ENCODE measurements at places on chromosomes 7 and 10.

DNA sequence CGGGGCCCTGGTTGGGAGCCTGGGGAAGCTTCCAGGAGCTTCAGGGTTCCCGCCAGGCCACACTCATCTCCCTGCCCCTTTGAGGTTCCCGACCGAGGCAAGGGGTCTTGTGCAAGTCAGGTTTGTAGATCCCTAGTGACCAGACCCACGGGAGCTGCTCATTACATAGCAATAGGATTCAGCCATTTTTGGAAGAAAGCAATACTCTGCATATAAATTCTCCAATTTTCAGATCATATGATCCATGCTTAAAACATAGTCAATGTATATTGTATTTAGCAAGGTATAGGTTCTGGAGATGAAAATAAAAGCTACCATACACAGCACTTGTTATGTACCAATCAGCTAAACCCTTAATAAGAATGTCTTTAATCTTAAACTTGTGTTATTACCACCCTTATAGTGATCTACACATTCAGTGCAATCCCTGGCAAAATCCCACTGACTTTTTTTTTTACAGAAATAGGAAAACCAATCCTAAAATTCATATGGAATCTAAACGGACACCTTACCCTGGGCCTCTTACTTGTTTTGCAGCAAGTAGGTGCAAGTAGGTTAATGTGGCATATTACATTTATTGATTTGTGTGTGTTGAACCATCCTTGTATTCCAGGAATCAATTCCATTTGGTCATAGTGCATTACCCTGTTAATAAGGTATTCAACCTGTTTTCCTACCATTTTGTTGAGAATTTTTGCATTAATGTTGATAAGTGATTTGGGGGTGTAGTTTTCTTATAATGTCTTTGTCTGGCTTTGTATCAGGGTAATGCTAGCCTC lies 13.8 kb upstream of the FKBP9 start:
- DNase-seq = no peak

DNA sequence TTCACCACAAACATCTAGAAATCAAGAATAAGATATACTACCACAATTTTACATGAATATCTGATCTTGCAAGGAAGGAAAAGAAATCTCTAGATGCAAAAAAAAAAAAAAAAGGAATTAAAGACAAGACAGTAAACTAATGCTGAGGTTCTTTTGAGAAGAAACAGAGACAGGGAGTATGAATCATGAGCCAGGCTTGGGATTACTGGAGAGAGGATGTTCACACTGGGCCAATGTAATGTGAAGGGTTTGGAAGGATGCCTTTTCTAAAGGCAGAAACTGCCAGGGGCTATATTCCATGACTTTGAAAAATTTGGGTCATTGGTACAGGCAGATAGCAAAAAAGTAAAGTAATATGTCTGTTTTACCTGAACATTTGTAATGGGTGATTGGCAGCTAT lies 573.0 kb upstream of the IGFBP3 start:
- DNase-seq = no peak

DNA sequence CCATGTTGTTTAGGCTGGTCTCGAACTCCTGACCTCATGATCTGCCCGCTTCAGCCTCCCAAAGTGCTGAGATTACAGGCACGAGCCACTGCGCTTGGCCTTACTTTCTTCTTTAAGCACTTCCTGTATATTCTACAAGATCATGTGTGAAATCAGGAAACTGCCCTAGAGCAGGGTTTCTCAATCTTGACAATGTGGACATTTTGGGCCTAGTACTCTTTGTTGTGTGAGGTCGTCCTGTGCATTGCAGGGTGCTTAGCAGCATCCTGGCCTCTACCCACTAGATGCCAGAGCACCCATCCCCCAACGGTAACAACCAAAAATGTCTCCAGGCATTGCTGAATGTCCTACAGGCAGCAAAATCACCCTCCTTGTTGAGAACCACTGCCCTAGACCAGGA lies 24.7 kb downstream of the RRP12 start:
- no peak for DNase-seq

GRCh38 chr10:119723624-119724023 lies 2.2 kb upstream of the INPP5F start:
- no peak for DNase-seq

- no peak for DNase-seq
These were observed 119.1 kb downstream of the NKX6-2 start for GRCh38 chr10:132666705-132667341.

- DNase-seq = no peak
These were observed 20.9 kb downstream of the RGS10 start for GRCh38 chr10:119521443-119522204.

- peak; percentile 74 for DNase-seq
These were observed at the start of gene BAG3 for GRCh38 chr10:119650692-119651513. BAG3 (plus strand) TSS chr10:119651380; CDS start chr10:119651676, 296 bp downstream.

DNA sequence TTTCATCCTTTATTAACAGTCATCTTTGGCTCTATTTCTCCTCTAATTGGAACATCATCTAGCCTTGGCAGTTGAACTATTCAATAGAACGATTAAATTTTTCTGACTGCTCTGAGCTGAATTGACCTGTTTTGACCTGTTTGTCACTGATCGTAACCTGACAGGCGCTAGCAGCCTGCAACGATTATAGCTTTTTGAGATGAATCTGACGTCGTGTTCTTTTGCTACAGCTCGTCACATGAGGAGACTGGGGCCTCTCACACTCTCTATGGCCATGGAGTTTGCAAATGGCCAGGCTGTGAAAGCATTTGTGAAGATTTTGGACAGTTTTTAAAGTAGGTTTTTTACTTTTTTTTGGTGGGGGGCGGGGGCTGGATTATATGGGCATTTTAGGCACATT lies 229.8 kb downstream of the FOXP2 start:
- DNase-seq = no peak

DNA sequence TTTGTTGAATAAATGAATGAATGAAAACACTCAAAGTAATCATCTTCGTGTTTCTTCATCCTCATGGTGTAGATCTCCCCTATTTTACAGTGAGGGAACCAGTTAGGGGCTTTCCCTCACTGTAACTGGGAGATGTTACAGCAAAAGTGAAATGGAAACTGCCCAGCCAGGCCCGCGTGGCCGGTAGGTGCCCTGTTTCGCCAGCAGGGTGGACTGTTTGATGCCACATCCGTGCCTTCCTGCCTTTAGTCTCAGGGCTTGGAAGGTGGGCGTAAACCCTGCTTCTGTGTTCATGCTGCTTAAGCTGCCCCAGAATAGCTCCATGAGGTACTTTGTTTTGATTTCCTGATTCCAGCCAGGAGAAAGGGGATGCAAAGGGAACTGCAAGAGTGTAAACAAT lies 268.8 kb downstream of the PLXNA4 start:
- DNase-seq = no peak

DNA sequence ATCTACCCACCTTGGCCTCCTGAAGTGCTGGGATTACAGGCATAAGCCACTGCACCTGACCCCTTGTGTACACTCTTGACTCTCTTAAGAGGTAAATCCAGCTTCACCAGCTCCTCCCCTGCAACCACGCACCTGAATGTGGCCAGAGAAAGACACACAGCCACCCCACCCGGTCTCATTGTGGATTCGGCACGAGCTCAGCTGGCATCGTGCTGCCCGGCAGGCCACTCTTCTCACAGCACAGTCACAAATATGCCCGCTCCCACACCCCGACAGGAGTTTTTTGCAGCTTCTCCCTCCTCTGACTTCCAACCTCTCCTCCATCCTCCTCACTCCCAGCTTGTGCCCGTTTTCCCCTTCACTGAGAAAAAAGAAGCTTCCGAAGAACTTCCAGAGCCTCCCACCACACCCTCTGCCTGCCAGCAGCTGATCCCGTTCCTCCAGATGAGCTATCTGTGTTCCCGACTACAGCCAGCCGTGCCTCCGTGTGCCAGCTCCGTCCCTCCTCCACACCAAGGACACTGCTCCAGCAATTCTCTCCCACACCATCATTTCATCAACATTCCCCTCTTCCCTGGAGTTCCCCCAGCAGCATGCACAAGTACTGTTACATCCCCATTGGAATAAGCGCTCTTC lies 8.0 kb upstream of the SMARCD3 start:
- DNase-seq = no peak

GRCh38 chr10:13925971-13926780 lies 339.4 kb downstream of the PRPF18 start:
- no peak for DNase-seq

DNA sequence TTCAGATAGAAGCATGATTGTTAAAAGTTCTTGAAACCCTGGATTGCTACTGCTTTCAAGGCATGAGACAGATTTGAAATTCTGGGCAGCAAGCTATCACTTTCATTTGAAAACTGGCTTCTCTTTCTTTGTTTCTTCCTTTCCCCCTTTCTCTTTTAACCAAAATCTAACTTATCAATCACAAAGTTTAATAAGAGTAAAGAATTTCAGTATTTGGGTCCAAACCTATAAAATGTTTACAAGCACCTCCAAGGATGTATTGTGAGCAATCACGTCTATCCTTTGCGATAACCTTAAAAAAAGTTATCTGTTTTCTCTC lies 21.6 kb upstream of the RPA3 start:
- DNase-seq = no peak

DNA sequence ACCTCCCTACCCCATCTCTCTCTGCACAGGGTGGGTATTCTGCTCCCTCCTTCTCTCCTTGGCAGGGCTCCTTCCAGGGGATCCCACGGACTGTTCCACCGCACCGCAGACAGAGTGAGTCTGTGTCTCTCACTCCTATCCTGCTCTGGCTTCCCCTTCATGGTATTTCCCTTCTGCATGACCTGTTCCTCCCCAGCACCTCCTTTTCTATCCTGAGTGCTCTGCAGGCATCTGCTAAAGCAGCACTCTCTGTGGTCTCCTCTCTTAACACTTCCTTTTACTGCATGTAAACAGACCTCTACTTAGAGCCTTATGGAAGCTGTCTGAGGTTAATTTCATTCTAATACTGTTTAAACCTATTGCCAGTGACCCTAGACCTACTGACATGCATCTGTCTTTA lies 171.5 kb downstream of the CCSER2 start:
- no peak for DNase-seq

DNA sequence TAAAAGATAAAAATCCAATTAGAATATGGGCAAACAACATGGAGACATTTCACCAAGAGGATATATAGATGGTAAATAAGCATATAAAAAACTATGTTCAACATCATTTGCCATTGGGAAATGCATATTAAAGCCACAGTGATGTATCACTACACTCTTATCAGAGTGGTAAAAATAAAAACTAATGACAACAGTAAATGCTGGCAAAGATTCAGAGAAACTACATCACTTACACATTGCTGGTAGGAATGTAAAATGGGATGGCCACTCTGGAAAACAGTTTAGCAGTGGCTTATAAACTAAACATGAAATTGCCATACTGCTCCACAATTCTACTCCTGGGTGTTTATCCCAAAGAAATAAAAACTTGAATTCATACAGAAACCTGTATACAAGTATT lies 59.2 kb downstream of the CROT start:
- no peak for DNase-seq

GRCh38 chr10:125147971-125148439 lies 12.4 kb downstream of the CTBP2 start:
- DNase-seq = no peak

GRCh38 chr10:114576716-114577115 lies 81.4 kb downstream of the ABLIM1 start:
- DNase-seq = no peak

- no peak for DNase-seq
These were observed 33.3 kb downstream of the AFAP1L2 start for GRCh38 chr10:114370966-114371365.

DNA sequence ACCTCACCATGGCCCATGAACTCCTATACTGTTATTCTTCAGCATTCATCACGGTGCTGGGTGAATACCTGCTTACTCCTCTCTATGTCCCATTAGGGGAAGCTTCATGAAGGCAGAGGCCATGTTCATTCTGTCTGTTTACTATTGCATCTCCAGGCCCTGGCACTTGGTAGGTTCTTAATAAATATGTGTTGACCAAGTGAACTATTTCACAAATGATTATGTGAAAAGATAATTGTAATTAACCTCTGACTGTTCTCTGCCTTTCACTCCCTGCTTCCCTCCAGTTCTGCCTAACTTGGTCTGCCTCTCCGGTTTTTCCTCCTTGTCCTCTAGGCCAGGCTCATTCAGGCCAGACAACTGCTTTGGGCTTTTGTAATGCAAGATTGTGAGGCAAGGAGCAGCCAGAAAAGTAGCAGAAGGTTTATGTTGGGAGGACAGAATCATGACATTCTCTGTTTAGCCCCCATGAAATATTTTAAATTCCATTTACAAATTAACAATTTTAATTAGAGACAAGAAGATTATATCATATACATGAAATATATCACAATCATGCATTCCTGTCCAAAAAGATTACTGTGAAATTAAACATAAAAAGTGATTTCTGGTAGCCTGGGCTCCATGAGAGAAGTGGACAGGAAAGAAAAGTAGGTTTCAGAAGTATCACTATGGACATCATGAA lies 42.1 kb upstream of the PLXNA4 start:
- no peak for DNase-seq

- DNase-seq = no peak
These were observed 54.3 kb upstream of the IGFBP3 start for GRCh38 chr7:45975367-45975766.

DNA sequence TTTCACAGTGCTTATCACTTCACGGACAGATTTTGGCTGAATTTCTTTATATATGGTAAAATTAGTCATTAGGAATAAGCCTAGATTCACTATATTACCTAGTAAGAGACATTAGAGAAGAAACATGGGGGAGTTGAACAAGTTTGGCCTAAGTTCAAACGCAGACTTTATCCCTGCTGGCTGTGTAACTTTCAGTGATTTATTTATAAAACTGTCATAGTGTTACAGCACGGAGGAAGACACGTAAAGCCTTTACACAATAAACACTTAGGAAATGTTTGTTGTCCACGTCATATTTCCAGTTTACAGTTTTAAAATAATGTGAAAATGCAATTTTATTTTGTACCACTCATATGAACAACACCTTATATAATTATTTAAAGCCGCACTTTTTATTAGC lies 661.5 kb downstream of the MAGI2 start:
- no peak for DNase-seq

DNA sequence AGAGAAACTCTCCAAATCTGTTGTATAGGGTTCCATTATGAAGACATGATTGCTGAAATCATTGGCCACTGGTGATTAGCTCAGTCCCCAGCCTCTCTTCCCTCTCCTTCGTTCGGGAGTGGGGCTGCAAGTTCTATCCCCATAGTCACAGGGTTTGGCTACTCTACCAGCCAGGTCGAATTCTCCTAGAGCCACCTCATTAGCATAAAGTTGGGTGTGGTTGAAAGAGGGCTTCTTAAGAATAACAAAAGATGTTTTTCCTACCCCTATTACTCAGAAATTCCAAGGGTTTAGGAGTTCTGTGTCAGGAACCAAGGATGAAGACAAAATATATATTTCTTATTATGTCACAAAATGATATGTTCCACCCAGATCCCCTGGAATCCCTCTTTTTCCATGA lies 166.2 kb upstream of the YAE1 start:
- no peak for DNase-seq

DNA sequence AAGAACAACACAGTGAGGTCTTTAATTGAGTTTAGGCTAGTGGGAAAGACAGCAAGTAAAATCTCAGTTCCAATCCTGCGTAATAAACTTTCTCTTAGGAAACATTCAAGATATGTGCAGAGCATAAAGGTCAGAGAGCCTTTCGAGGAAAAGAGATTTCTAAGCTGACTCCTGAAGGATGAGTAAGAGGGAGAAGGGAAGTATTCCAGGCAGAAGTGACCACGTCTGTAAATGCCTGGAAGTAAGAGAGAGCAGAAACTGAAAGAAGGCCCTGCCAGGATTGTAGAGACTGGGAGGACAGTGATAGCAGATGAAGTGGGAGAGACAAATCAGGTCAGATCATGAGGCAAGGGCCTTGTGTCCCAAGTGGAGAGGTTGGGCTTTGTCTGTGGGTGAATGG lies 41.8 kb downstream of the PNLIPRP3 start:
- DNase-seq = no peak

All from activated CD8-positive, alpha-beta memory T cell treated with anti-CD3 and anti-CD28 coated beads for 1 hour (primary cell).